Activated T-helper 1 cell treated with anti-CD3 and anti-CD28 coated beads, Interleukin-2, amount 50 U/mL, for 16 hours (primary cell): ENCODE measurements at places on chromosomes 6 and 20.

- DNase-seq: no peak
Observed at GRCh38 chr6:40947876-40948526, 91.0 kb downstream of the UNC5CL start.

GRCh38 chr6:78875505-78875904, 8.2 kb downstream of the IRAK1BP1 start:
- DNase-seq: no peak

GRCh38 chr20:13042458-13042794, 33.7 kb downstream of the SPTLC3 start:
- no peak for DNase-seq

GRCh38 chr6:89984926-89985750, 90.9 kb downstream of the GJA10 start:
- DNase-seq: no peak

- DNase-seq: no peak
Observed at GRCh38 chr6:8069631-8070284, 5.6 kb upstream of the BLOC1S5 start.

GRCh38 chr6:159759645-159760044, 2.2 kb upstream of the ACAT2 start:
- no peak for DNase-seq

GRCh38 chr6:79168695-79168980, 65.8 kb downstream of the HMGN3 start:
- no peak for DNase-seq
